Cortex of kidney (tissue), 1 donor: ENCODE measurements at places on chromosomes 13 and 19.

- DNase-seq, result no peak
Measured at GRCh38 chr19:4374498-4375163, 25.7 kb downstream of the SH3GL1 start.

DNA sequence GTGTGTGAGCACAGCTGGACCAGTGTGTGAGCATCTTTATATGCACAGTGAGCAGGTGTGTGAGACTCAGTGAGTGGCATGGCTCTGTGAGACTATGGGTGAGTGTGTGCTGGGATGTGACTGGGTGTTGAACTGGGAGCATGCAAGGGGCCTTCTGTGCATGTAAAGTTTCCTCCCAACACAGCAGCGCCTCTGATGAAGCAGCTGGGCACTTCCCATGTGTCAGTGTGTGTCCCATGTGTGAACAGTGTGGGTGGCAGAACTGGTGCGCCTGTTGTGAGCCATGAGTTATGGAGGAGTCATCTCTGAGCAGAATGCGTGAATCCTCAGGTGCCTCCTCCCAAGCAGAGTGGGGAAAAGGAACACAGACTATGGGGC is 24.1 kb downstream of the LGALS16 start:
- DNase-seq, result no peak

GRCh38 chr19:49142866-49143335 is 12.3 kb downstream of the HRC start:
- DNase-seq, result no peak

DNA sequence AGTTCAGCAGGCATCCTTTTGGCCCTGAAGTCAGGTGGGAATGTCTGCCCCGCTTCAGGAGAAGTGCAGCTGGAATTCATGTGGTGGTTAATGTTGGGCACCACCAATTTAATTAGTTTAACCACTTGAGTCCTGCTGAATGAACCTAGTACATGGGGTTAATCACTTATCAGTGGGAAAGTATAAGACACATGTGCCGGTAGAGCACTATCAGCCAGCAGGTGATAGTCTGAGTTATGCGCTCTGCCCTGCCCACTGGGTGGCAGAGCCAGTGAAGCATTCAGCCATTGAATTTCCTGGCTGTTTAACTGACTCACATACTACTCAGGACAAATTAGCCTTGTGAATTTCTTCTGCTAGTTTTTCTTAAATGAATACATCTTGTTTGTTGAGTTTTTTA is 789.7 kb upstream of the PRR20A start:
- DNase-seq, result no peak

DNA sequence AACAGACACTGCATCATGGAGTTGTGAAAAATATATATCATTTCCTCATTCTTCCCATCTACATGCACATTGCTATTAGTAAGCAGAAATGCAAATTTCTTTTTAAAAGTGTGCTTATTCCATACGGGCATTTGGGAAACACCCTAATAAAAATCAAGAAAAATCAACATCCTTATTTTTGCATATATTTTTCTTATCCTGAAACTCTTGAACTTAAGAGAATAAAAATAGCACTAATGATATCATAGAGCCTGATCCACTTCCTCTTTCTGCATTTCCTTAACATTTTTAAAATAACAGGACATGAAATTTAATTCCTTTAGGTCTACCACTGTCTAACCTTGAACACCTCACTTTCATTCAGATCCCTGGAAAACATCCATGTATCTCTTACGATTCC is 123.3 kb downstream of the VWA8 start:
- no peak for DNase-seq

GRCh38 chr19:40163541-40164129 is 27.6 kb upstream of the MAP3K10 start:
- no peak for DNase-seq

GRCh38 chr19:2338055-2338615 is 9.7 kb downstream of the SPPL2B start:
- no peak for DNase-seq

- DNase-seq, result no peak
Measured at GRCh38 chr13:74132152-74132775, 1.9 kb downstream of the KLF12 start.

GRCh38 chr19:575527-576506 is 3.4 kb downstream of the BSG start:
- no peak for DNase-seq

DNA sequence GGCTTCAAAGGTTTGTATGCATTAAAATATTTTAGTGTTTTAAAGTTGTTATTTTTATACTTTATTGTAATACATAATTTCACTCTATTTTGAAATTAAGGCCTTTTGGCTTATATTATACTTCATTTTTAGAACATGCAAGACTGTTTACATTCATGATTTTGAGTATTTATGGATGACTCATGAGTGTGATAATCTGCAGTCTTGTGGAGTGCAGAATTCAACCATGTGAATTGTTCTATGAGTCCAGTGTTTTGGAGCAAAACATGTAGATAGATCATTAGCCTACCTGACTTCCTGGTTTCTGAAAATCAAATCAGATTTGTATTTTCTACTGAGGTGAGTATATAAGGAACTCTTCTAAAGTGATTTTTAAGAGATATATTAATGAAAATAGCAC is 241.8 kb downstream of the PCCA start:
- no peak for DNase-seq

- DNase-seq, result no peak
Measured at GRCh38 chr19:1122021-1122971, 18.5 kb downstream of the GPX4 start.

DNA sequence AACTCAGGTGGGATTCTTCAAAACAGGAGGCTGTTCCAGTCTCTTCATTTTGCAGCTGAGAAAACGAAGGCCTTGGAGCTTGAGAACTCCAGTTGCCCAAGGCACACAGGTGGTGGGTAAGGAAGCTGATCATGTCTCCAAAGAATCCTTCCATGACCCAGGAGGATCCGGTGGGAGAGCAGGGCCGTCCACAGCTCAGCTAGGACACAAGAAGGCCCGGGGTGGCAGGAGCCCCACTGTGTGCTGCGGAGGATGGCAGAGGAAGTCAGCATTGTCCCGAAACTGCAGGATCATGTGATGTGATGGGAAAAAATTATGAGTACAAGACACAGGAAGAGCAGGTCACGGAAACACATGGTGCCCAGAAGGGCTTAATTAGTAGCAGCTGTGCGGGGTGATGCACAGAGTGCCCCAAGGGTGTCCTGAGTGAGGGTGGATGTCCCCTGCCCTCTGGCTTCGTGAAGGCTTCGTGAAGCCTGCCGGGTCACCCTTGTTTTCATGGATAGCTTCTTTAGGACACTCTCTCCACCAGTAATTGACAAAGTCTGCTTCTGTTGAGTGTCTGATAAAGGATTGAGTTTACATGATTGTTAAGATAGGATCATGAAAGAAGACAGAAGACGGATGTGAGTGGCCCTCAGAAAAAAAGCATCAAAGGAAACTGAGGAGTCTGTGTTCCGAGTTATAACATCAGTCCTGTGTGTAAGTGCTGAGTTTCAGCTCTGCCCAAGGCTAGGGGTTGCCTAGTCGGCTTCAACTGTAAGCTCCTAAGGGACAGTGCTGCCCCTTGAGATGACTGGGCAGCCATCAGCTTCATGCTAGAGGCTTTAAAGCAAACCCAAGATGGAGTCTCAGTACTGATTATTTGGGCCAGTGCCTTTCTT is 33.8 kb upstream of the SACS start:
- no peak for DNase-seq

DNA sequence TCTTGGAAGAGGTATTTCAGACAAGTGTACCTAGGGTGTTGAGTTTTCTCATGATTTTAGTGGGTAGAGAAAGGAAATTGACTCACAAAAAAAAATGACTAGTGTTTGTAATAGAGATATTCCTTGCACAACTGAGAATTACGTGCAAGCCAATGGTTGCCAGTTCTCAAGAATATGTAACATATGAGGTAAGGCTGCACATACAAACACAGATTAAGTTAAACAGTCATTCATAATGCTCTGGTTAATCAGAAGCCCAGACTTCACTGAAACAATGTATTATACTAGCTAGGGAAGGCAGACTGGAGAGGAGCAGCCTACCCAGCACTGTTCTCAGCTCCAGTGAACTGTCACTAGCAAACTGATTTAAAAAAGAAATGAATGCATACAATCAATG is 418.3 kb downstream of the DIAPH3 start:
- no peak for DNase-seq

GRCh38 chr19:29624489-29625185 is 18.6 kb downstream of the POP4 start:
- no peak for DNase-seq

DNA sequence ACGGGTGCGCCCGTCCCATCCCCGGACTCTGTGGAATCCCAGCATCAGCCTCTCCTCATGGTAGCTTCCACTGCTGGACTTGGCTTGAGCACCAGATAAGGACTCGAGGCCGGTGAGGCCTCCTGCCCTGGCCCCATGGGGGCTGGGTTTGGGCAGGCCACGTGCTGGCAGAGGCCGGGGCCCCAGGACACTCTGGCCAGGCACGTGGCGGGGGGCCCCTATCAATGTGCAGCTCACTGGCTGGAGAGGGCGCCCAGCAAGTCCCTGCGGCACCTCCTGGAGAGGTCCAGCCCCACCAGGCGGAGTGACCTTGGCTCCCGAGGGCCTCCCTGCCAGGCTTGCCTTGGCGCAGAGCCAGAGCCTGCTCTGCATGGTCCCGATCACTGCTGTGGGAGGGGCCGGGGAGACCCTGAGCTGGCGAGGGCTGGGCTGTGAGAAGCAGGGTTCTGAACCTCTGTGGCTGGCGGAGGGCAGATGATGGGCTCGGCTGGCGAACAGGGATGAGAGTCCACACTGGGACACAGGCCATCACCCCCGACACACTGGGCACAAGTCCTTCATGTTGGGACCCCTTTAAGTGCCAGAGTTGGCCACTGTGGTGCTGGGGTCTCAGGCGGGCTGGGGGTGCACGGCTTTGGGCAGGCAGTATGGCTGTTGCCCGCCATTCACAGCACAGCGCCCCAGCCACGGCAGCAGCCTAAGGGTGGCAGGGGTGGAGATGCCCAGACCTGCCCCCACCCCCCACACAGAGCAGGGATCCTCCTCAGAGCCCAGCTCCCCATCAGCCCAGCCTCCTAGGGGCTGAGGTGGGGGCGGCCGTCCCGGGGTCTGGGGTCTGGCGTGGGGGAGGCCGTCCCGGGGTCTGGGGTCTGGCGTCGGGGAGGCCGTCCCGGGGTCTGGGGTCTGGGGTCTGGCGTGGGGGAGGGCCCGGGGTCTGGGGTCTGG is 19.1 kb downstream of the CEBPG start:
- DNase-seq, result no peak

DNA sequence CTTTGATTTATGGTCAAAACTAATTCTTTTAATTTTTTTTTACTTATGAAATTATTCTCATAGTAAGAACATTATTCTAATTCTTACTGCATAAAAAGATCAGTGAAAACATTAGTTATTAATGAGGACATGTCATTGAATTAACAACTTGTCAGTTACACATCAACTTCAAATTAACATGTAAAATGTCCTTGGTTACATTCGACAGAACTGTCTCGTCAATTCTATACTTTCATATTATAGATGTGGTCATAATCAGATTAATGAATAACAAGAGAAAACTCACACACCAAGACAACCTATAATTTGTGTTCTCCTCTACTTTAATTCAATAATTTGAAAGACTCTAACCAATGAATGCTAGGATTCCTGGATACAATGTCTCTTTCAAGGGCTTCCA is 66.7 kb downstream of the KATNAL1 start:
- DNase-seq, result no peak

- DNase-seq, result no peak
Measured at GRCh38 chr13:91661692-91662490, 263.5 kb downstream of the GPC5 start.
